NCI-H1694 (cell line): ENCODE measurements at places on chromosomes 2 and 18.

DNA sequence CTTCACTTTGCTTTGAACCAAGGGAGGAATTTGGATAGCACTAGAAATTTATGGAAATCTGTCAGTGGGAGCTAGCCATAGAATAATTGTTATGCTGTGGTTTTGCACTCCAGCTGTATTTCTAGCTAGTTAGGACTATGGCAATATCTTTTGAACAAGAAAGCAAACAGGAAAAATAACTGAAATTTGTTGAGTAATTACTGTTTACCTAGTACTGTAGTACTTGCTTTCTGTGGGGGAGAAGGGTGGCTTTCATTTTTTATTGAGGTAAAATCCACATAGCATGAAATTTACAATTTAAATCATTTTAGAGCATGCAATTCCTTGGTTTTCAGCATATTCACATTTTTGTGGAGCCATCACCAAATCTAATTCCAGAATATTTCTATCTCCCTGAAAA is 28.4 kb downstream of the MBD5 start:
- no peak for DNase-seq

GRCh38 chr2:39164089-39164488 is 43.2 kb upstream of the SOS1 start:
- no peak for DNase-seq

DNA sequence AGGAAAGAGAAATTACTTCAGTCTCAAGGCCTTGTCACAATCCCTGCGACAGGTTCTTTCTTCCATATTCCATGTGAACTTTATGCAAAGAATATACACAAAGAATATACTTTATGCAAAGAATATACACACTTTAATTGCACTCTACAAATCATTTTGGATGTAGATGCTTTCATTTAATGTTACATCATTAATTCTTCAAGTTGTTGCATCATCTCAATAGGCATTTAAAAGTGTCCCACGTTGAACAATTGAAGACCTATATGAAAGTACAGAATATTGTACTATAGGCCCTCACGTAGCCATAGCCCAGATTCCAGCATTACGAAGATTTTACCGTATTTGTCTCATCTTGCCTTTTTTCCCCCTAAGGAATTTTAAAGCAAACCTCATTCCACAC is 33.1 kb upstream of the MAL start:
- DNase-seq, result no peak

GRCh38 chr2:222554517-222554916 is 101.4 kb downstream of the FARSB start:
- DNase-seq, result no peak

- no peak for DNase-seq
Observed at GRCh38 chr2:68653034-68653433, 9.7 kb downstream of the PROKR1 start.

- no peak for DNase-seq
Observed at GRCh38 chr2:21571686-21572085, 447.9 kb downstream of the TDRD15 start.

- no peak for DNase-seq
Observed at GRCh38 chr18:24840051-24840450, 379.6 kb downstream of the HRH4 start.

DNA sequence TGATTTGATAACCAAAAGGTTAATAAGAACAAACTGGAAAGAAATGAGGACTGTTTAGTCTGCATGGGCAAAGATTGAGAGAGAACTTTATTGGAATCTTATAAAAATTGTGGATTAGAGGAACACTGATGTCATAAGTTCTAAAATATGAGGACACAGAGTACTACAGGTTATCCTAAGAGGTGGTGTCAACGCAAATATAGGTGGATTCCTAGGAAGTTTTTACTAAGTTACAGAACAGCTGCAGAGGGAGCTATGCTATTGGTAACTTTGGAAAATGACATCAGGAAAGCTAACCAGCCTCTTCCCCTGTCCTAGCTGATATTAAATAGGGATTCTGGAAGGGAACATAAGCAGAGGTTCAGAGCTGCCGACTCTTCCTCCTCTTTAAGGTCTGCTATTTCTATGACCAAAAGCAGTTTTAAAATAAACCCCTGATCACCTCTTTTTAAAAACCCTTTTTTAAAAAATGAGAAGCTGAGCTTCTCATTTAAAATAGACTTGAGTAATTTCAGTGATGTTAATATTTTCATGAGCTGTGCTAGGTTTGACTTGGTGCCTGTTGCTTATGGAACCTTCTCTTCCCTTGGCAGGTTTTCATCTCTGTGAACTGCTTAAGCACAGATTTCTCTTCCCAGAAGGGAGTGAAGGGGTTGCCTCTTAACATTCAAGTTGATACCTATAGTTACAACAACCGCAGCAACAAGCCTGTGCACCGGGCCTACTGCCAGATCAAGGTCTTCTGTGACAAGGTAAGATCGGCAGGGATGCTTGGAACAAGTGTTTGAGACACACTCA is 34.2 kb downstream of the GRHL1 start:
- no peak for DNase-seq
